CD4-positive, alpha-beta T cell treated with Interleukin-12 subunit alpha and Interleukin-12 subunit beta, for 1 hour (primary cell): ENCODE measurements at places on chromosomes 2 and 18.

GRCh38 chr2:174176898-174177297, 71.4 kb downstream of the OLA1 start:
- no peak for DNase-seq

DNA sequence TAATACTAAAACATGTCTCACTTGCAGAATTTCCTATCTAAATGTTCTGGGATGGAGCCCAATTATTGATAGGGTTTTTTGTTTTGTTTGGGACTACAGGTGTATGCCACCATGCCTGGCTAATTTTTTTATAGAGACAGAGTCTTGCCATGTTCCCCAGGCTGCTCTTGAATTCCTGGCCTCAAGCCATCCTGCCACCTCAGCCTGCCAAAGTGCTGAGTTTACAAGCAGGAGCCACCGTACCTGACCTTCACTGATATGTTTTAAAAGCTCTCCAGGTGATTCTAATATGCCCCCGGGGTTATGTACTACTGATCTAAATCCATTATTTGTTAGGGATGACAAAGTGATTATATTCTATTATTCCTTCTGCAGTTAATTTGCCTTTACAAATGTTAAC, 2.2 kb downstream of the ELAC1 start:
- no peak for DNase-seq

DNA sequence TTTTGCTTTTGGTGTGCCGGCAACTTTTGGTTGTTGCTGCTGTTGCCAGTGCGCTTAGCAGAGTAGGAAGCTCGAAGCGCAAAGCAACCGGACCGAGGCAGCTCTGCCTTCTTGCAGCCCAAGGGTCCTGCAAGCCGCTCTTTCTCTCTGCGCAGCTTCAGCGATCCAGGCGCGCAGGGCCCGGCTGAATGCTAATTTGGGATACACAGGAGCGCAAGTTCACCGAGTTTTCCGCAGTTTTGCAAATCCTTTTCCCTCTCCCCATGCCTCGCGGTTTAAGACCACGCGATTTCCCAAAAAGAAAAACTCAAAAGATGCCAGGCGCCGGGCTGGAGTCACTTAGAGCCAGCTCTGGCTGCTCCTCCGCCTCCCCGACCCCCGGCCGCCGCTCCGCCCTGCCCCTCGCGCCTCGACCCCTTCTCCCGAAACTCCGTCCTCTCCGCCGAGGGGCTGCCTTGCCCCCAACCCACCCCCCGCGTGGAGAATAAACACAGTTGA, 13.5 kb upstream of the SIX3 start:
- DNase-seq = no peak

DNA sequence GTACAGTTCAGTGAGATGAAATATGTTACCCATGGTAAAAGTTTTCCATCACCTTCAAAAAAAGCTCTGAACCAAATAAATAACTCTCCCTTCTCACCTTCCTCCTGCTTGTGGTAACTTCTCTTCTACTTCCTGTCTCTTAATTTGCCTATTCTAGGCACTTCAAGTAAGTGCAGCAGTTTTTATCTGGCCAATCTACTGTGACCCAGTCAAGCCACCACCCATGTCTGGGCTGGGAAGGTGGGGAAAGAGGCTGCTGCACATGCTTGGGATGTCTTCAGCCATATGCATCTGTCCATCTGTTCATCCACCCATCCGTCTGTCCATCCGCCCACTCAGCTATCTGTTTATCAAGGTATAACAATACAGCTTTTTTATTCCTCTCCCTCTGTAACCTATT, 31.6 kb downstream of the ZNF532 start:
- no peak for DNase-seq

GRCh38 chr2:74816540-74817303, 17.2 kb upstream of the HK2 start:
- no peak for DNase-seq

DNA sequence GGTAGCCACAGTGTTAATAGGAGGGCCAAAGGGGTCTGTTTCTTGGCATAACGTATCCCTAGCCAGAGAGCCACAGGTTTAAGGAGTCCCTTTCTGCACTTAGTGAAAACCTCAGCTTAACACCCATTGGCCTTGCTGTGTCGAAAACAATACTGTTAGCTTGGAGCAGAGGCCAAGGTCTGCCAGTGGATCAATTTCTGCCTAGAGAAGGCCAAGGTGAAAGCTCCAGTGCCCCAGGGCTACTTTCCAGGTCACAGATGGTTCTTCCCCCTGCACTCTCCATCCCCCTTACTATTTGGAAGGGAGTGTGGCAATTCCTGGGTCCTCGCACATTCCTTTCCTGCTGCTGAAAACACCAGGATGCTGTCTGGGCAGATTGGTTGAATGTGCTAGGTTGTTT, 74.8 kb upstream of the TNP1 start:
- DNase-seq = no peak

DNA sequence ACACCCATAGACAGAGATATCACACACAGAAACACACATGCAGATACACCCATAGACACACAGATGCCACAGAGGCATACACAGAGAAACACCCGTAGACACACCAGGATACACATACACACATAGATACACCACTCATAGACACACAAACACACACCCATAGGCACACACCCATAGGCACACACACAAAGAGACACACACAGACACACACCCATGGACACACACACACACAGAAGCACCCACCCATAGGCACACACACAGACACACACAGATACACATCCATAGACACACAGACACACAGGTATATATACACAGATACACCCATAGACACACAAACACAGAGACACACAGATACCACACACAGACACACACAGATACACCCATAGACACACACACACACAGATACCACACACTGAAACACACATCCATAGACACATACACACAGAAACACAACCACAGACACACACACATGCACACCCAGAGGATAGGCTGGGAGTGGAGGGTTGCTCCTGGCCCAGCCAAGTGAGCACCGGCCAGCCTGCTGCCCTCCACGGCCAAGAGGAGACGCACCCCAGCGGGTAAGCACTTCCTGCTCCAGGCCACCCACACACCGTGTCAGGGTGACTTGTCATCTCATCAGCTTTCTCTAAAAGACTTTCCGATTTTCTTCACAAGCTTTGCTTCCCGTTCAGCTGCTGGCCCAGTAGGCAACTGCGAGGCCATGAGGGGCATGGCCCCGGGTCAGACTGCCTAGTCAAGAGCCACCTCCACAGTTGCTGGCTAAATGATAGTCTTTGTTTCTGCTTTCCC, 14.1 kb upstream of the CNNM3 start:
- peak; percentile 32 for DNase-seq

GRCh38 chr2:191870744-191871143, 23.9 kb upstream of the CAVIN2 start:
- DNase-seq = no peak

GRCh38 chr2:119846021-119846420, 86.3 kb downstream of the PTPN4 start:
- no peak for DNase-seq

GRCh38 chr2:120751553-120751952, 15.9 kb downstream of the GLI2 start:
- no peak for DNase-seq

DNA sequence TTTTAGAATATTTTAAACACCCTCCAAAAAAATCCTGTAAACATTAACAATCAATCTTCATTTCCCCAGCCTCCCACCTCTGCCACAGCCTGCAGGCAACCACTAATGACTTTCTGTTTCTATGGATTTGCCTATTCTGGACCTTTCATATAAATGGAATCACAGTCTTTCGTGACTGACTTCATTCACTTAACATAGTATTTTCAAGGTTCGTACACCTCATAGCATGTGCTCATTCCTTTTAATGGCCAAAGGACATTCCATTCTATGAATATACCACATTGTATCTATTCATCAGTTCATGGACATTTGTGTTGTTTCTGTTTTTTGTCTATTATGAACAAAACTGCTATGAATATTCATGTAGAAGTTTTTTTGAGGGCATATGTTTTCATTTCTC, 48.5 kb downstream of the NAT8 start:
- no peak for DNase-seq
